ENCODE measurements at places on chromosomes 3 and 15. TPM values are rescaled to one million over a fixed set of nuclear protein-coding genes. Genes with fewer than 3 reads are reported as not detected.

Gene ZNF662
- 3.9 TPM for total RNA-seq

DNA sequence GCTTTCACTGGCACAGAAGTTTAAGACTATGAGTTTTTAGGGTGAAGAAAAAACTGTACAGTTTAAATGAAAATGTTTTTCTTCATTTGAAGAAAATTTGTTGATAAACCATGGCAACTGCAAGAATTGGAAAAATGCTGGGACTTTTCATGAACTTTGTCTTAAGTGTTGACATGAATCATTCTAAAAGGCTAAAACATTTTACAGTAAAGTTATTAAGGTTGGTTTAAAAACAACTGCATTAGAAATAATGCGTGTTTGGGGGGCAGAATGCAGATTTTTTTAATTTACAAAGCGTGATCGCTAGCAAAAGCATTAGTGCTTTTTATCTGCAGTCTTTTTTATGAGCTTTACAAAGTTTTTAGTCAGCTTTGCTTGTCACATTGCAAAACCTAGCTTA lies 601.9 kb upstream of the TGFBR2 start:
- DNase-seq: peak; percentile 49

DNA sequence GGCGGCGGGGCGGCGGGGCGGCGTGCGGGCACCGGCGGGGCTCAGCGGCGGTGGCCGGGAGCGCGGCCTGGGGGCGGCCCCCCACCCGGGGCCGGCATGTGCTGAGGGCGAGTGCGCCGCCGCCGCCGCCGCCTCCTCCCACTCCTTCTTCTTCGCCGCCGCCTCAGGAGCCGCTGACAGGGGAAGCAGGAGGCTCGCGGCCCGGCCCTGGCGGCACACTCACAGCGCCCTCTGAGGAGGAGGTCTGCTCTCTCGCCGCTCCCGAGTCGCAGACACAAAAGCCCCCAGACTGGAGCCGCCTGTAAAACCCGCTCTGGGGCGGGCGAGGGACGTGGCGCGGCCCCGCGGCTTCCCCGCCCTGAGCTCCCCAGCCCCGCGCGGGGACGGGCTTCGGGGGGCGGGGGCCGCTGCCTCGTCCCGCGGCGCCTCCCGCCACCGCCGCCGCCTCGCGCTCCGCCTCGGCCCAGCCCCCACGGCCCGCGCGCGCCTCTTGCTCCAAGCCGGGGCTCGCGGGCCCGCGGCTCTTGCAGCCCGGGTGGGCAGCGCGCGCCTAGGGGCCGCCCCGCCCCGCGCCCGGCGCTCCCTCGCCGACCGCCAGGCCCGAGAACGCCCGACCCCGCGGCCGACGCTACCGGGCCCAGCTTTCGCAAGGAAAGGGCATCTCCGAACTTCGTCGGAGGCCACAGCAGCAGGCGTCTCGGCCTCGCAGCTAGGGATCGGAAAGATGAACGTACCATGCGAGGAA lies at the start of gene PYGO1:
Gene PYGO1, minus strand, starts transcription at position 276 of the 745 bp plus-strand sequence. CDS start 462 bp downstream, outside the sequence.
- DNase-seq: peak; percentile 72

Gene SLC51A
- not detected for total RNA-seq

Gene COX5A
- total RNA-seq: 33.7 TPM

GRCh38 chr3:121477589-121477988 lies 68.2 kb downstream of the POLQ start:
- peak; percentile 38 for DNase-seq

Gene FOXL2
- 52.8 TPM for total RNA-seq

Gene RPN1
- 491 TPM for total RNA-seq

- peak; percentile 74 for DNase-seq
These were observed 32.0 kb downstream of the KCNMB2 start for GRCh38 chr3:178568155-178568731.

DNA sequence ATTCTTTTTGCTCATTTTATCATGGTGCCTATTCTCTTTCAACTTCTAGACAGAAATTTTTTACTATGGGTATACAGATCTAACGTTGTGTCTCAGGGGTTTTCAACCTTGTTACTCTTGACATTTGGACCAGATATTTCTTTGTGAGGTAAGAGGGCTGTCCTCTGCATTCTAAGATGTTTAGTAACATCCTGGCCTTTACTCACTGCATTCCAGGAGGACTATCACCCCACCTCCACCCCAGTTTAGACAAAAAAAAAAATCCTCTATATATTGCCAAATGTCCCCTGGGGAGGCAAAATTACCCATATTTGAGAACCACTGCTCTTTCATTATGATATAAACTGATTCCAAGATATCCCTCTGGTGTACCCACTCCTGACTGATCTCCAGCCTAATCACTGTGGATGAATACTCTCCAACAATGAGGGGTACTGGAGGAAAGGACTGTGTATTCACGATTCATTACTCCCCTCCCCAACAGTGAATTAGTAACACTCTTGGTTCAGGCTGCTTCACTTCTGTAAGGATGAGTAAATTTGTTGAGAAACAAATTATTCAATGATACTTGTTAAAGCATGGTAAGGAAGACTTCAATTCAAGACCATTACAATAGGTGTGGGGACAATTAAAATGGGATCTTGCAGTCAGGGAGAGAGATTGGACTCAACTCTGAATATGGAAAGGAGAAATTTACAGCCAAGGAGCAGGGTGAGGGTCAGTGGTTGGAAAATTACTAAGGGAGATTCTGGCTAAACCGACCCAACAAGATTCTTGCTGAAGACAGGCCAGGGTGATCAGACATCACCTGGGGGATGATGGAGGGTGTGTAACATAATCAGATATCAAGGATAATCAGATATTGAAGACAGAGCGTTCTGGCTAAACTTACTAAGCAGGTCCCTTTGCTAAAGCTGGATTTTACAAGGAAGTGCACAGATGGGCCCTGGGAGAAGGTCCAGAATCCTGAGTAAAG lies 123.8 kb upstream of the DAZL start:
- peak; percentile 9 for DNase-seq

GRCh38 chr15:51205050-51205975 lies 110.6 kb upstream of the TNFAIP8L3 start:
- no peak for DNase-seq

Gene ZNF774
- 1.7 TPM for total RNA-seq

- DNase-seq: peak; percentile 41
These were observed 19.7 kb upstream of the SATB1 start for GRCh38 chr3:18444595-18445400.

GRCh38 chr15:67911727-67912126 lies 71.9 kb upstream of the RNU6-1 start:
- no peak for DNase-seq

DNA sequence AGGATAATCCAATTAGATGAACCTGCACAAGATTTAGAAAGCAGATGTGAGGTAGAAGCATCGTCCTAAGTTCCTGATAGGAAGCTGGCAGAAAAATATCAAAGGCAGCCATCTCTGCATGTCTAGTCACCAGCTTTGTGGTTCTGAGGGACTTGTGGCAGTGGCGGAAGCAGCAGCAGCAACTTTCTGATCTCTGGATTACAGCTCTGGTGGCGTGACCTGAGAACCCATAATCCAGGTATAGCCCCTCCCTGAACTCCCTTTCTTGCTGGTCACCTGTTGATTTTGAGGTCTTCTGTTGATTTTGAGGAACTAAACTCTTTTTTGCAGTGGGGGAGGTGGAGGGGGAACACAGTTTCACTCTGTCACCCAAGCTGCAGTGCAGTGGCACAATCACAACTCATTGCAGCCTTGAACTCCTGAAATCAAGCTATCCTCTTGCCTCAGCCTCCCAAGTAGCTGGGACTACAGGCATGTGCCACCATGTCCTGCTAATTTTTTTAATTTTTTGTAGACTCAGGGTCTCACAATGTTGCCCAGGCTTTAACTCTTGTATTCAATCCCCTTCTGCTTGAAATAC lies 7.9 kb downstream of the FSIP1 start:
- DNase-seq: no peak

DNA sequence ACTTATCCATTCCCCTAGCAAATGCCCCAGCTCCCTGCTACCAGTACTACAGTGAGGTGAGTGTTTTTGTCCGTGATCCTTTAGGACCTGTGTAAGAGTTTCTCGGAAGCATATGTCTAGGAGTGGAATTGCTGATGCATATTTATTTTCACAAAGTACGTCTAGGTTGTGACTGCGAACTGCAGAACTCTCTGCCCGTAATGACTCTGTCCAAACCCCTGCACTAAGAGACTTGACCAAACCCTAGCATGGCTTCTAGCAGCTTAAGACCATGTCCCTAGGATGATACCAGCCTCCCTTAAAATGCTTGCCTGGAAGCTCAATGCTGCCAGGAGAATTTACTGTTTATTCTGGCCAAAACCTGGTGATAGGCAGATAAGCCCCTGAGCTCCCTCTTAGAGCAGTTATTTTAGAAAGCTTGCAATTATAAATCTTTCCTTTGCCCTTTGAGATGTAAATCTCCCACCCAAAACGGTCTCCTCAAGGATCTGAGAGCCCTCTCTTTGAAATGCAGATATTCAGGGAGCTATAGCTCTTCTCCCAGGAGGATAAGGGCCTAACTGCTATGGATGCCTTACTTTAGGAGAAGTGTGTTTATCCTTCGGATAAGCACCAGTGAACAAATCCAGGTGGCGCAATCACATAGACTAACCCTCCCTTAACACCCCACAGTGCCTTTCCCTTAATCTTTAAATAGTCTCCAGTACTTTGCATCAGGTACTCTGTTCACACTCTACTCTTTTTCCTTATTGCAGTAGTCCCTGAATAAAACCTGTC lies 14.7 kb upstream of the CA12 start:
- DNase-seq: peak; percentile 73

DNA sequence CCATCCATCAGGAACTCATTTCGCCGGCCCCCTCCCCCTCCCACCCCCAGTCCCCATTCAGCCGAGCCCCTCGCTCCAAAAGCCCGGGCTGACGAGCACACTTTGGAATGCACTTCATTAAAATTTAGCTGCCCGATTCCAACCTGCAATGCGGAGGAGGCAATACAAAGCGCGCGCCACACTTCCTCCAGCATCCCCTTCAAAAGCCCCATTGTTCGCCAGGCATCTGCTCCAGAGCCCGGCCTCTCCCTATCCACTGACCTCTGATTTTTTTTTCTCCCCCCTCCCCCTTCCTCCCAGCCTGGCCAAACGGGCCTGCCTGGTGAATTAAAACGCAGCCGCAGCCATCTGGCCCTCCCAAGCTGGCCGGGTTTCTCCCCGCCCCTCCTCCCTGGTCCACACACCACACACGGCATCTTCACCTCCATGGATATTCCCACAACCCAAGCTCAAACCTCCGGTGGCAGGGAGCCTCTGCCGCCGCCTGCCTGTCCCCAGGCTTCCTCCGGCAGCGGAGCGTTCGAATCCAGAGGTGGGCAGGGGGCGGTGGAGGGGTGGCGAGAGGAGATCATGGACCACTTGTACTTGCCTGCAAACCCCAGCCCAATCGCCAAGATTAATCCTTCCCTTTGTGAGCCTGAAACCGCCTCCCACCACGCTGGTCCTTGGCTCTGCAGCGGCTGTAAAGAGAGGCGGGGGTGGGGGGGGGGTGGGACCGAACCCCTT lies 441.3 kb downstream of the MAGI1 start:
- DNase-seq: no peak

Gene TRAT1
- total RNA-seq: not detected

GRCh38 chr15:59952960-59953359 lies 51.2 kb upstream of the FOXB1 start:
- no peak for DNase-seq

- DNase-seq: no peak
These were observed 43.4 kb upstream of the SLC6A1 start for GRCh38 chr3:10949197-10949596.

Gene ERC2
- total RNA-seq: 0.43 TPM

- peak; percentile 29 for DNase-seq
These were observed 5.3 kb downstream of the TUBGCP4 start for GRCh38 chr15:43376017-43376705.

Gene FYCO1
- total RNA-seq: 20.6 TPM

GRCh38 chr3:57169108-57169507 lies 4.0 kb upstream of the IL17RD start:
- DNase-seq: no peak

GRCh38 chr15:73601451-73602445 lies 31.4 kb downstream of the NPTN start:
- peak; percentile 83 for DNase-seq

All from fibroblast of villous mesenchyme (primary cell).